ENCODE measurements at places on chromosomes 6 and 20. TPM values are rescaled to one million over a fixed set of nuclear protein-coding genes. Genes with fewer than 3 reads are reported as not detected.

Gene WFDC5
- not detected for total RNA-seq

Gene UNC5CL
- 0.57 TPM for total RNA-seq

Gene COL19A1
- not detected for total RNA-seq

Gene SLC17A1
- 0.10 TPM for total RNA-seq

Gene PRICKLE4
- total RNA-seq: 0.61 TPM

Gene GSTA2
- not detected for total RNA-seq

Gene BMP7
- total RNA-seq: 0.35 TPM

Gene CDYL
- 30.4 TPM for total RNA-seq

Gene CD164
- 99.0 TPM for total RNA-seq

All from A549 treated with RU486 at 1 μM for 4 hours (cell line).